ENCODE measurements at places on chromosomes 6 and 20. TPM values are rescaled to one million over a fixed set of nuclear protein-coding genes. Genes with fewer than 3 reads are reported as not detected.

The WASF1 gene
- polyA plus RNA-seq: 89.7 TPM

The OR11A1 gene
- not detected for polyA plus RNA-seq

The CYP24A1 gene
- not detected for polyA plus RNA-seq

The GRM1 gene
- polyA plus RNA-seq: 2.9 TPM

The BMP5 gene
- polyA plus RNA-seq: 0.14 TPM

The FLRT3 gene
- polyA plus RNA-seq: 3.2 TPM

The KCNK5 gene
- polyA plus RNA-seq: not detected

The ZC3H12D gene
- 1.0 TPM for polyA plus RNA-seq

The TNXB gene
- polyA plus RNA-seq: 3.6 TPM

The ADGRF5 gene
- polyA plus RNA-seq: not detected

The DLK2 gene
- 19.8 TPM for polyA plus RNA-seq

The DUSP22 gene
- polyA plus RNA-seq: 31.8 TPM

The KIAA0408 gene
- polyA plus RNA-seq: 109 TPM

The FBXO5 gene
- polyA plus RNA-seq: 7.8 TPM

The SLC22A1 gene
- 1.4 TPM for polyA plus RNA-seq

The BMP6 gene
- polyA plus RNA-seq: 2.4 TPM

The AIF1 gene
- not detected for polyA plus RNA-seq

The SASH1 gene
- 7.0 TPM for polyA plus RNA-seq

The HLA-DQB1 gene
- polyA plus RNA-seq: not detected

The B3GAT2 gene
- polyA plus RNA-seq: 5.6 TPM

The WFDC6 gene
- polyA plus RNA-seq: not detected

The UST gene
- 7.5 TPM for polyA plus RNA-seq

The SYCP2 gene
- polyA plus RNA-seq: 1.4 TPM

The SPO11 gene
- polyA plus RNA-seq: not detected

The TNNC2 gene
- polyA plus RNA-seq: 3.8 TPM

The PLA2G7 gene
- not detected for polyA plus RNA-seq

The GCM1 gene
- polyA plus RNA-seq: not detected

The EYS gene
- polyA plus RNA-seq: 0.38 TPM

The NMBR gene
- not detected for polyA plus RNA-seq

The LRRC73 gene
- 4.7 TPM for polyA plus RNA-seq

The SLC35D3 gene
- polyA plus RNA-seq: not detected

The NPEPL1 gene
- 81.9 TPM for polyA plus RNA-seq

The AKAP12 gene
- 20.1 TPM for polyA plus RNA-seq

The RNF217 gene
- polyA plus RNA-seq: 6.0 TPM

The SLC35F1 gene
- polyA plus RNA-seq: 35.1 TPM

The PRKN gene
- 1.2 TPM for polyA plus RNA-seq

The KIFC1 gene
- 2.1 TPM for polyA plus RNA-seq

The DEFB128 gene
- not detected for polyA plus RNA-seq

The QKI gene
- polyA plus RNA-seq: 36.1 TPM

The RSPO3 gene
- polyA plus RNA-seq: 0.20 TPM

The COX7A2 gene
- 1,352 TPM for polyA plus RNA-seq

The CYP39A1 gene
- polyA plus RNA-seq: 2.0 TPM

The PNPLA1 gene
- 0.26 TPM for polyA plus RNA-seq

The SIRPA gene
- polyA plus RNA-seq: 6.7 TPM

The LY6G5B gene
- 4.0 TPM for polyA plus RNA-seq

The MYLK4 gene
- polyA plus RNA-seq: 1.2 TPM

The F13A1 gene
- polyA plus RNA-seq: not detected

The TBC1D7 gene
- 67.9 TPM for polyA plus RNA-seq

The SLA2 gene
- not detected for polyA plus RNA-seq

The VSX1 gene
- polyA plus RNA-seq: not detected

The B3GALT4 gene
- polyA plus RNA-seq: 2.5 TPM

The SPDEF gene
- polyA plus RNA-seq: 0.24 TPM

The IPCEF1 gene
- 3.9 TPM for polyA plus RNA-seq

The CALHM5 gene
- polyA plus RNA-seq: not detected
